A549 treated with GW870086 at 1 μM for 4 hours (cell line): ENCODE measurements at places on chromosomes 5 and 9. TPM values are rescaled to one million over a fixed set of nuclear protein-coding genes. Genes with fewer than 3 reads are reported as not detected.

Gene GLDC
- total RNA-seq = 14.1 to 16.4 TPM (median 14.6 TPM) in 5 replicates

Gene KIF27
- total RNA-seq = 1.00 to 1.1 TPM (median 1.0 TPM) in 5 replicates

Gene GRIN3A
- total RNA-seq = not detected in 5 replicates

Gene C7
- not detected in 5 replicates for total RNA-seq

Gene C9
- not detected in 5 replicates for total RNA-seq

Gene SV2C
- total RNA-seq = 0.03 TPM in 1 of 5 replicates, not detected in the others

Gene TRPM6
- total RNA-seq = 1.5 to 2.0 TPM (median 1.9 TPM) in 5 replicates

Gene ZNF454
- not detected in 5 replicates for total RNA-seq

Gene ZFP2
- not detected in 5 replicates for total RNA-seq

Gene CSNK1G3
- 15.2 to 24.5 TPM (median 22.9 TPM) in 5 replicates for total RNA-seq

Gene FIBCD1
- 11.5 to 18.2 TPM (median 15.7 TPM) in 5 replicates for total RNA-seq

Gene C9orf152
- total RNA-seq = 0.05 to 0.13 TPM (median 0.07 TPM) in 5 replicates

Gene ELL2
- total RNA-seq = 20.1 to 32.9 TPM (median 30.1 TPM) in 5 replicates

Gene PCDHA9
- total RNA-seq = 0.02 to 0.07 TPM in 2 of 5 replicates, not detected in the others

Gene TIFAB
- total RNA-seq = not detected in 5 replicates

Gene HTR1A
- not detected in 5 replicates for total RNA-seq

Gene CCDC69
- total RNA-seq = 1.5 to 2.0 TPM (median 1.9 TPM) in 5 replicates

Gene GPR21
- total RNA-seq = not detected in 5 replicates

Gene CCDC171
- total RNA-seq = 0.23 to 0.58 TPM (median 0.35 TPM) in 5 replicates

Gene GGTA1
- total RNA-seq = not detected in 5 replicates

Gene SMIM33
- total RNA-seq = not detected in 5 replicates

Gene GABRA6
- not detected in 5 replicates for total RNA-seq

Gene EDIL3
- total RNA-seq = 0.10 to 0.65 TPM (median 0.22 TPM) in 5 replicates

Gene AGXT2
- total RNA-seq = not detected in 5 replicates

Gene PHF24
- total RNA-seq = 0.07 to 0.29 TPM (median 0.16 TPM) in 5 replicates

Gene HAPLN1
- total RNA-seq = not detected in 5 replicates

Gene N4BP3
- 0.67 to 1.00 TPM (median 0.86 TPM) in 5 replicates for total RNA-seq
